Thoracic aorta (tissue), 2 donors: ENCODE measurements at places on chromosomes 5 and 9.

DNA sequence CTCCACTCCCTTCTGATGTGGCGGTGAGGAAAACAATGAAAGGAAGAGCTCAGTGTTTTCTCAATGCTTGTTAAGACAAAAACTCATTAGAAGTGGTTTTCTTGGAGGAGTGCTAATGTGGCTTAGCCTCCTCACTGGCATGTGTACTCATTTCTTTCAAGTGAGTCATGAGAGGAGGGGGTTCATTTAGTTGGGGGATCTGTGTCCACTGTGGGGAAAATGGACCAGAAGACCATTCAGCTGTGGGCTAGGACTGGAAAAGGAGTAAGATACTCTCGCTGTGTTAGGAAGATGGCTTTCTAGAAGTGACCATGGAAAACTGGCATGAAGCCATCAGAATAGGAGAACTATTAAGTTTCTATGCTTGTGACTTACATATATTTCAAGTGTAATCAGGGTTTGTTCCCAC lies 23.5 kb downstream of the KLF9 start:
- no peak for DNase-seq

DNA sequence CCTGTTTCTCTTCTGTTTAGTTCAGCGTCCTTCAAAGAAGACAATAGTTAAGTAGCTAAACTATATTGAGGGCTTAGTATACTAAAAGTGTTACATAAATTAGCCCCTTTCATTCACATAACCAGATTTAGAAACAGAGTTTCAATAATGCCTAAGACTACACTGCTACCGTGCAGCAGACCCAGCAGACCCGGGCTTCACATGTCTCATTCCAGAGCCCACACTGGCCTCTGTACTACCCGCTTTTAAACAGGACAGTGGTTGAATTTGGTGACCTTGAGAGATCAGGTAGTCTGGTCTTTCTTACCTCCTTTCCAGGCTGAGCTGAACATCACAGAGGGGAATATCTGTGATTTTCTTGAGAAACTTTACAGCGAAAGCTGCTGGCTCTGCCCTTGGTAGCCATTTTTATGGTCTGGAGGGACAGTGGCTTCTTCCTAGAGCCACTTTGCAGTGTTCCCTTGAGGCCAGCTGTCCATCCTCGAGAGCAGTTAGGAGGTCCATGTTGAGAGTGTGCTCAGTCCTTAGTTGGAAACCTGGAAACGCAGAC lies 56.5 kb downstream of the SLC22A5 start:
- no peak for DNase-seq

DNA sequence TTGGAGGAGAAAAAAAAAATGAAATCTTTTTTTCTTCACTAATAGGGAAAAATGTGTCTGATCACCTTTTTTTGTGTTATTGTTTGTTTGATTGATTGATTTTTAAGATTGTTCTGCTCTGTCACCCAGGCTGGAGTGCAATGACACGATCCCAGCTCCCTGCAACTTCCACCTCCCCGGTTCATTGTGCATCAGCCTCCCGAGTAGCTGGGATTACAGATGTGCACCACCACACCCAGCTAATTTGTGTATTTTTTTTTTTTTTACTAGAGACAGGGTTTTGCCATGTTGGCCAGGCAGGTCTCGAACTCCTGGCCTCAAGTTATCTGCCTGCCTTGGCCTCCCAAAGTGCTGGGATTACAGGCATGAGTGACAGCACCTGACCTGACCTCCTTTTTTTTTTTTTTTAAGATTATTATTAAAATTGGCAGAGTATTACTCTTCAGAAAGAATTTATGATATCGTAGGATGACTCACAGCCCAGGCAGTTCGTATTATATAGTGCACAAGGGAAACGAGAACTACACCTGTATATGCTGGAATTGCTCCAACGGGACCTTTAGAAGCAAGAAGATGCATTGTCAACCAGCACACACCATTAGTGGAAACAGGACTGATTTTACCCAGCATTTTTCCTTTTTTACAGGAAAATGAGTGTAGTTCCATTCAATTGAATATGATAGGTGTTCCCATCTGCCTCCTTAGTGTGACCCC lies 27.7 kb downstream of the FUBP3 start:
- no peak for DNase-seq

GRCh38 chr5:169331292-169331852 lies 30.4 kb upstream of the SLIT3 start:
- no peak for DNase-seq

GRCh38 chr9:98795970-98796363 lies 388 bp downstream of the ANKS6 start:
- no peak for DNase-seq

DNA sequence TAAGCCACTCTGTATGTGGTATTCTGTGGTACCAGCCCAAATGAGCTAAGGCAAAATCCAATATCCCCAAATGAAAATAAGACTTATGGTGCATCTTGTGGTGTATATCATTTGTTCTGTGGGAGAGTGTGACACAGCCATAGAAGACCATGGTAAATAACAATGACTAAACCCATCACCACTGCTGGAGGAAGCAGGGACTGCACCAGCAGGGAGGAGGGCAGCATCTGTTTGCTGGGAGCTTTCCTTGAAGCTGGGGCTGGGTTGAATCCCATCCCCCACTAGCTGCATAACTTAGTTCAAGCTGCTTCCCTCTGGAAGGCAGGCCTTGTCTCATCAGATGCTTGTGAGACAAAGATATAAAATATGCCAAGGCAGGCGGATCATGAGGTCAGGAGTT lies 14.2 kb downstream of the GADD45G start:
- no peak for DNase-seq

DNA sequence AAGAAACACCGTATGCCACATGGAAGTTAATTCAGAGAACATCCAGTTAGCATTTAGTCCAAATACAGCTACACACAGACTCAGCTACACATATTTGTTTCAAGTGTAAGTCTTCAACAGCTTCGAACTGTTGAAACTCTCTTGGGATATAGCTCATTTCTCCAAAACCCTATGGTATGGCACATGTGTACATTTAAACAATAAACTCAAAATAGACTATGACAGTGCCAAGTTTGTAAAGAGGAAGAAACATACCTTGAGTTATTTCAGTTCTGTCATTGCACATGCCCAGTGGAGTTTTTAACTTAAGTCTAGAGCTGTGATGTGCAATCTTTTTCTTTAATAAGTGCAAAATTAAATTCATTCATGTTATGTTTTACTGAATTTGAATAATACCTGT lies 155.1 kb upstream of the RAI14 start:
- DNase-seq = no peak

GRCh38 chr5:157651623-157652376 lies 438 bp downstream of the SOX30 start:
- no peak for DNase-seq

DNA sequence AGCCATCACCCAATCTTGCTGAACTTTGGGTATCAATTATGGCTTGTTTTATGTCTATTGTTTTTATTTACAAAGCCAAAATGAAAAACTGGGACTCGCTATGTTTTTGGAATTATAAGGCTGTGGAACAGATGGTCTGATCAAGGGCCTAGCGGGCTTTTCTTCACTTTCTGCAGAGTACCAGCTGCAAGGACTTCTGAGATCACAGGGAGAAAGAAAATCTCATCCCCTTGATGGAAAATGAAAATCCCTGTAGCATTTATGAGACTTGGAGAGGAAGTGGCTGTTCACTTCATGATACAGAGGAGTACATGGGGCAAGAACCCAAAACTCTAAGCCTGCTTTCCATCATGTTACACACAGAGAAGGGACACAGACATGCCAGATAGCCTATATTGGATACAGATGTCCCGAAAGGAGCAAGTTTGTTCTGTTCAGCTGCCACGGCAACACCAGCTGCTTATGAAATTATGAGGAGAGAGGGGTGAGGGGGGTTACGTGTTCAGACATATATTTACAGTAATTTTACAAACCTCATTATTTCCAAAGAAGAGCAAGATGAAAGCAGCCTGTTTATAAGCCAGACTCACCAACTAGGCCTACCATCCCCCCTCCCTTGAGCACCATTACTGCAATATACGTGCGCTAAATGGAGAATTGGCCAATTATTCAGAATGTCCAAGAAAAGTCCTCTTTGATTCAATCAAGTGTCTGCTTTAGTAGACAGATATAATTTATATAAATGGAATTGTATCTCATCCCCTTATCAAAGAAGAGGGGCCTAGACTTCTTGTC lies 220.0 kb downstream of the MARCHF11 start:
- no peak for DNase-seq

DNA sequence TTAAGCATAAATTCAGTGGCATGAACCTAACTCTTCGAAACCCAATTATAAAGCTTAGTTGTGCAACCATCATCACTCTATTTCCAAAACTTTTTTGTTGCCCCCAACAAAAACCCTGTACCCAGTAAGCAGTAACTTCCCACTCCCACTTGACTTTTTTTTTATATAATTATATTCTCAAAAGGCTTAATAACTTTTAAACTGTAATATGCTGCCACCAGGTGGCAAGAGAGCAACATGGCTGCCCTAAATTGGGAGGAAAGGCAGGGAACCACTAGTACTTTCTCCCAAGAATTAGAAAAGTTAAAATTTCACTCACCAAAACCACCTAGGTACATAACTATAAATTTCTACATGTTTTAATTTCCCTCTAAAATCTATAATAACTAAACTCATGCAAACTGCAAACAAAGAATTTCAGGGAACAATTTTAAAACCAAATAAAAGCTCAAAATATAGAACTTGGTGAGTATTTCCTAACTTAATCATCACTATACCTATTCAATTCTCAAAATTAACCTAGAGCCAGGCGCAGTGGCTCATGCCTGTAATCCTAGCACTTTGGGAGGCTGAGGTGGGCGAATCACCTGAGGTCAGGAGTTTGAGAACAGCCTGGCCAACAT lies 50.2 kb upstream of the RNF38 start:
- DNase-seq = no peak

DNA sequence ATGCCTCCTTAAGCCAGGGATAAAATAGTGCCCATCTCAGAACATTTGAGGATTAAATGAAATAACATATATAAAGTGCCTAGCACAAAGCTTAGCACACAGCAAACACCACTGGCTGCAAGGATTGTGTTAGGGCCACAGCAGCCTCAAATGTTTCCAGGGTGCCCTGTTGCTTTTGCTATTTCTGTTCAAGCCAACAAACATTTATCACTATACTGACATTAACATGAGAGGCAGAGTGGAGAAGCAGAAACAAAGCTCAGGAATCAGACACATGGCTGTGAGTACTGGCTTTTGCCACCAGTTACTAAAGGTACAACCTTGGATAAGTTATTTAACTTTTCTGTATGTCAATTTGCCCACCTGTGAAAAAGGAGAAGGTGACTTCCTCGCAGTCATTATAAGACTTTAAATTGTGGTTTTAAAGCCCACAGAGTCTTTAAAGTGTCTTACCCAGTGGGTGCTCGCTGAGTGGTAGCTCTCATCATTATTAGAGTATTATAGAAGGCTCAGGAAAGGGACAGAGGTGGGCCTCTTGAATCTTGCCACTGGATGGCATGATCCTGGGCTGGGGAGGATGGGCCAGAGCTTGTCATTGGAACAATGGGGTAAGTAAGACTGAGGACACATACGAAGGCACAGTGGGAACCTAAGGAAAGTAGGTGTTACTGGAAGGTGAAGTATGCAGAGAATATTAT lies 98.2 kb downstream of the MARCHF3 start:
- no peak for DNase-seq

GRCh38 chr5:73266176-73266738 lies 93.3 kb downstream of the TMEM174 start:
- no peak for DNase-seq

GRCh38 chr5:134586866-134587524 lies 45.6 kb downstream of the SAR1B start:
- no peak for DNase-seq
